ENCODE measurements at places on chromosomes 5 and 9. TPM values are rescaled to one million over a fixed set of nuclear protein-coding genes. Genes with fewer than 3 reads are reported as not detected.
A peak's percentile ranks its signal among the peaks of the same experiment; 100 is the strongest.

- no peaks in the 10 kb centered on the region for H3K27me3 ChIP-seq
- peaks cover 18% of the 10 kb centered on the region for H3K4me1 ChIP-seq
- no peak overlapping the region for H3K27ac ChIP-seq
- DNase-seq, result peak; percentile 81
- no peak overlapping the region for H3K4me3 ChIP-seq
- H3K36me3 ChIP-seq, result peaks cover 2% of the 10 kb centered on the region
Observed at GRCh38 chr5:81165493-81166119, 67.5 kb upstream of the CKMT2 start.

DNA sequence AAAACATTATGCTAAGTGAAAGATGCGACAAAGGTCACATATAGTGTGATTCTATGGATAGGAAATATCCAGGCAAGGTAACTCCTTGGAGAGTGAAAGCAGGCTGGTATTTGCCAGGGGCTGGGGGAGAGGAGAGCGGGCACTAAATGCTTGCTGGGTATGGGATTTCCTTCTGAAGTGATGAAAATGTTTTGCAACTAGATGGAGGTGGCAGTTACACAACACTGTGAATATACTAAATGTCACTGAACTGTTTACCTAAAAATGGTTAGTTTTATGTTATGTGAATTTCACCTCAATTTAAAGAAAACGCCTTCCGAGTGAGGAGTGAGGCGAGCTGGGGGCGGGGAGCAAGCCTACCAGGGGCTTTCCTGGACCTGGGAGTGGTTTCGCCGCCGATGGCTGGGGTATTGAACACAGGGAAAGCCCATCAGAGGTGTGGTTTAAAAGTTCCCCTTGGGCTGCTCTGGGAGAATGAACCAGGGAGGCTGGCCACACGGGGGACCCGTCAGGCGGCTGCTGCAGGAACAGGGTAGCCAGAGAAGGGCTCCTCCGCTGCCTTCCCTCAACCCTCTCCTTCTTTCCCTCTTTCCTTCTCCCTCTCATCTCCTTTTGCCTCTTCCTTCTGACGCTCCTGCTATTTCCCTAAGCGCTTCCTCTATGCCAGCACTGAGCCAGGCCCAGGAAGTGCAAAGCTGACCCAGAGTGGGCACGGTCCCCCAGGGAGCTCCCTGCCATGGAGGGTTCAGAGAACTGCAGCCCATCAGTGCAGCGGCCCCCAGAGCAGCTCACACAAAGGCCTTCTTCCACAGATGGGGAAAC is 4.9 kb downstream of the AKNA start:
- peaks cover 73% of the 10 kb centered on the region for H3K36me3 ChIP-seq
- peak overlapping the region; percentile 94 for H3K27ac ChIP-seq
- peaks cover 69% of the 10 kb centered on the region for H3K4me1 ChIP-seq
- peak overlapping the region; percentile 99 for H3K4me3 ChIP-seq
- H3K27me3 ChIP-seq, result no peaks in the 10 kb centered on the region

GRCh38 chr5:112917453-112917995 is 4.5 kb downstream of the REEP5 start:
- peaks cover 74% of the 10 kb centered on the region for H3K4me1 ChIP-seq
- DNase-seq, result peak; percentile 42
- H3K4me3 ChIP-seq, result no peak overlapping the region
- H3K27me3 ChIP-seq, result no peaks in the 10 kb centered on the region
- peaks cover 60% of the 10 kb centered on the region for H3K36me3 ChIP-seq
- no peak overlapping the region for H3K27ac ChIP-seq

DNA sequence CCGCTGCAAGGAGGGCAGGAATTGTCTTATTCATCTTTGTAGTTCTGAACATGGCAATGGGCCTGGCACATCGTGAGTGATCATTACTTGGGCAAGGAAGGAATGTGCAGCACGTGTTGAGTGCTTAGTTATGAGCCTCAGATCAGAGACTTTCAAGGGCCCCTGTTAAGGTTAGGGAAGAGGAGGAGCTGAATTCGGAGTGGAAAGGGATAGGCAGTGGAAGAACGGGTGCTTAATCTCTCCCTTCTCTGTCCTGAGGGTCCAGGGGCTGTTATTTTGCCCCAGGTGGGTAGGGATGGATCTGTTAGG is 59.5 kb upstream of the RARS1 start:
- no peak overlapping the region for H3K27ac ChIP-seq
- H3K4me3 ChIP-seq, result no peak overlapping the region
- H3K4me1 ChIP-seq, result no peaks in the 10 kb centered on the region
- DNase-seq, result no peak
- peaks cover 2% of the 10 kb centered on the region for H3K36me3 ChIP-seq

- peaks cover 4% of the 10 kb centered on the region for H3K4me1 ChIP-seq
- no peak for DNase-seq
- H3K27me3 ChIP-seq, result peaks cover 21% of the 10 kb centered on the region
- no peaks in the 10 kb centered on the region for H3K36me3 ChIP-seq
Observed at GRCh38 chr5:171806976-171807747, 21.5 kb downstream of the SMIM23 start.

- H3K36me3 ChIP-seq, result no peaks in the 10 kb centered on the region
- no peak overlapping the region for H3K27ac ChIP-seq
- H3K4me3 ChIP-seq, result no peak overlapping the region
- no peaks in the 10 kb centered on the region for H3K27me3 ChIP-seq
- H3K4me1 ChIP-seq, result no peaks in the 10 kb centered on the region
Observed at GRCh38 chr5:167839065-167839464, 452.4 kb upstream of the WWC1 start.

DNA sequence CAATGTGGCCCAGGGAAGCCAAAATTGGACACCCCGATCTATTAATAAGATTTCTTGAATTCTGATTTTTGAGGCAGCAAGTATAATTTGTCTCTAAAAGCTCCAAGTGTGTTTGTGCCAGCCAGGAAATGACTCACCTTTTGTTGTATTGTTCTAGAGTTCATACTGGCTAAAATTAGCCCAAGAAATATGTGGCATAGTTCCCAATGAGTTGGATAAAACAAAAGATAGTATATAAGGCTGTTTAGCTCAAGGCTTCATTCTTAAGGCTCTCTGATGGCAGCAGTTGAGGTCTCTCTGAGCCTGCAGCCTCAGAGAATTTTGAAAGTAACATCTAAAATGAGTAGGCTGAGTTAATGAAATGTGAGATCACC is 21.6 kb downstream of the HMGXB3 start:
- no peak for DNase-seq
- peaks cover 15% of the 10 kb centered on the region for H3K4me1 ChIP-seq
- H3K27me3 ChIP-seq, result no peaks in the 10 kb centered on the region
- H3K4me3 ChIP-seq, result no peak overlapping the region
- peak overlapping the region; percentile 38 for H3K27ac ChIP-seq
- peaks cover 58% of the 10 kb centered on the region for H3K36me3 ChIP-seq

- no peaks in the 10 kb centered on the region for H3K27me3 ChIP-seq
- no peaks in the 10 kb centered on the region for H3K36me3 ChIP-seq
- no peak for DNase-seq
- no peak overlapping the region for H3K4me3 ChIP-seq
- peaks cover 7% of the 10 kb centered on the region for H3K4me1 ChIP-seq
- H3K27ac ChIP-seq, result no peak overlapping the region
Observed at GRCh38 chr9:114834386-114834785, 28.5 kb upstream of the TNFSF15 start.

DNA sequence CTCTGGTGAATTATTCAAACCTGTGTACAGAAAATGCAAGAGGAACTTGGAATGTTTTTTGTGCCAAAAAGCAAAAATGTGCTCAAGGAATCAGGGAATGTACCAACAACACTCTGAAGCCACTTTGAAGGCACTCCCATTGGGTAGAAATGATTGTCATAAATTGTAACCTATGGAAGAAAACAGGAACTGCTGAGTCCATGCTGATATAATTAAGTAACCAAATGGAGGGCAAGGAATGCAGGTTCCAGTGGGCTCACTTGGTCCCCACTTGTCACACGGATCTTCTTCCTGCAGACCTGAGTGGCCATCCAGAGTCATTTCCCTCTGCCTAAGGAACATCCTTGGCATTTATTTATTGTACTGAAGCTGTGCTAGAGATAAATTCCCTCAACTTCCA is 2.9 kb upstream of the LCN6 start:
- H3K27ac ChIP-seq, result no peak overlapping the region
- peaks cover 9% of the 10 kb centered on the region for H3K4me1 ChIP-seq
- peaks cover 17% of the 10 kb centered on the region for H3K27me3 ChIP-seq
- no peak for DNase-seq
- H3K4me3 ChIP-seq, result no peak overlapping the region

DNA sequence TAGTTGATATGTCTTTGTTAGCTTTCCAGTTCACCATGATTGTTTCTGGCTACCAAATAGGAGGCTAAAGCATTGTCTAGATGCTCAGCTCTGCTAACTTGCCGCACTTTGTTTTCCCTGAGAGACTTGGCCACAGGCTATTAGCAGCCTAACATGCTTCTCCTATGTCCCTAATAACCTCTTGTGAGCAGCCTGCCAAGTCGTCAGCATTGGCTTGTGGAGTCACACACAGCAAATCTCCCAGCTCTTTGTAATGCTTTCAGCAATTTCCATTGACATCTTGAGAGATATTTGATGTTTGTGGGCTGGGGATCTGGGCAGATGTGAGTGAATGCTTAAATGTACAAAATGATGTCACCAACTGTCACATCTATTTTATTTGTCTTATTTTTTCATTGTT is 346.9 kb downstream of the KDM4C start:
- DNase-seq, result no peak
- H3K4me3 ChIP-seq, result no peak overlapping the region
- H3K4me1 ChIP-seq, result no peaks in the 10 kb centered on the region
- H3K27me3 ChIP-seq, result no peaks in the 10 kb centered on the region
- H3K27ac ChIP-seq, result no peak overlapping the region
- H3K36me3 ChIP-seq, result peaks cover 38% of the 10 kb centered on the region

GRCh38 chr5:132274050-132274792 is 16.7 kb downstream of the PDLIM4 start:
- H3K4me1 ChIP-seq, result peaks cover 8% of the 10 kb centered on the region
- H3K36me3 ChIP-seq, result no peaks in the 10 kb centered on the region
- no peak overlapping the region for H3K4me3 ChIP-seq
- H3K27ac ChIP-seq, result no peak overlapping the region
- no peak for DNase-seq
- peaks cover 12% of the 10 kb centered on the region for H3K27me3 ChIP-seq

GRCh38 chr9:113756476-113757192 is 119.5 kb upstream of the ZNF618 start:
- DNase-seq, result no peak
- H3K4me1 ChIP-seq, result no peaks in the 10 kb centered on the region
- H3K27me3 ChIP-seq, result peaks cover 32% of the 10 kb centered on the region
- no peak overlapping the region for H3K4me3 ChIP-seq

GRCh38 chr5:17897776-17898175 is 263.5 kb downstream of the TAF11L14 start:
- H3K27me3 ChIP-seq, result no peaks in the 10 kb centered on the region
- H3K36me3 ChIP-seq, result no peaks in the 10 kb centered on the region
- no peak for DNase-seq
- no peaks in the 10 kb centered on the region for H3K4me1 ChIP-seq
- no peak overlapping the region for H3K27ac ChIP-seq
- H3K4me3 ChIP-seq, result no peak overlapping the region

- H3K36me3 ChIP-seq, result no peaks in the 10 kb centered on the region
- peaks cover 33% of the 10 kb centered on the region for H3K4me1 ChIP-seq
- no peaks in the 10 kb centered on the region for H3K27me3 ChIP-seq
Observed at GRCh38 chr9:115035841-115036612, 81.9 kb downstream of the TNC start.

- H3K36me3 ChIP-seq, result peaks cover 30% of the 10 kb centered on the region
- H3K4me3 ChIP-seq, result no peak overlapping the region
- no peak for DNase-seq
- no peaks in the 10 kb centered on the region for H3K4me1 ChIP-seq
- no peaks in the 10 kb centered on the region for H3K27me3 ChIP-seq
- no peak overlapping the region for H3K27ac ChIP-seq
Observed at GRCh38 chr5:64977779-64978178, 209.0 kb downstream of the CWC27 start.

DNA sequence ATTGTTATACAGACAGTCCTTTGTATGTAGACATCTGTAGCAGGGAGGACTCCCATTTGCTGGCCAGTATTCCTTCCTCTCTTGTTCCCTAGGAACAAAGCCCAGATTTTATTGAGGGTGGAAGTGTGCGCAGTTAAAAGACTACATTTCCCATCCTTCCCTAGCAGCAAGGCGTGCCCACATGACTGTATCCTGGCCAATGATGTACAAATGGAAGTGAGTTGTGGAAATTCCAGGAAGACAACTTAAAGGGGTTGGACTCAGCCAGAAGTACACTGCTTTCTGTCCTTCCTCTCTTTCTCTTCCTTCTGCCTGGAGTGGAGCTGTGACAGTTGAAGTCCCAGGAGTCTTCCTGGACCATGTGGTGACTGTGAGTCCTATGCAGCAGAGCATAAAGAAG is 89.0 kb downstream of the HRH2 start:
- no peaks in the 10 kb centered on the region for H3K4me1 ChIP-seq
- no peaks in the 10 kb centered on the region for H3K36me3 ChIP-seq
- H3K4me3 ChIP-seq, result no peak overlapping the region
- H3K27ac ChIP-seq, result no peak overlapping the region

DNA sequence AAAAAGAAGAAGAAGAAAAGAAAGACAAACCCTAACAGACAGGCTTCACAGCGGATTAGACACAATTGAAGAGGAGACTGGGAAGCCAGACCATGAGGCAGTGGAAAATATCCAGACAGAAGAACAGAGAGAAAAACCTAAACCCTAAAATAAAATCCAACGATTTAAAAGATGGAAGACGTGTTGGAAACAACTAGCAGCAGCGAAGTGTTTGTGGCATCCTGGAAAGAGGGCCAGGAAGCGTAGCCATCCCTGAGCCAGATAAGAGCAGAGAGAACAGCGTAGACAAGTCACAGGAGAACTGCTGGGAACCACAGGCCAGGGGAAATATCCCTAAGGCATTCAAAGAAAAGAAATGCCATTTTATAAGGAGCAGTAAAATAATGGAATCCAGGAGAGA is 39.7 kb upstream of the NKD2 start:
- no peak overlapping the region for H3K27ac ChIP-seq
- no peak for DNase-seq
- peaks cover 11% of the 10 kb centered on the region for H3K4me1 ChIP-seq
- H3K36me3 ChIP-seq, result no peaks in the 10 kb centered on the region
- peaks cover 52% of the 10 kb centered on the region for H3K27me3 ChIP-seq

The BRINP1 gene
- not detected for total RNA-seq

The KIAA1191 gene
- 40.3 TPM for total RNA-seq

The NXNL2 gene
- not detected for total RNA-seq

The FAM169A gene
- 10.4 TPM for total RNA-seq

The CDC23 gene
- total RNA-seq, result 33.4 TPM
